ENCODE measurements at places on chromosomes 5 and 9. TPM values are rescaled to one million over a fixed set of nuclear protein-coding genes. Genes with fewer than 3 reads are reported as not detected.

SPATA31E1 gene
- 0.06 TPM for total RNA-seq

NR3C1 gene
- 27.7 TPM for total RNA-seq

PTGDS gene
- 16.1 TPM for total RNA-seq

DNA sequence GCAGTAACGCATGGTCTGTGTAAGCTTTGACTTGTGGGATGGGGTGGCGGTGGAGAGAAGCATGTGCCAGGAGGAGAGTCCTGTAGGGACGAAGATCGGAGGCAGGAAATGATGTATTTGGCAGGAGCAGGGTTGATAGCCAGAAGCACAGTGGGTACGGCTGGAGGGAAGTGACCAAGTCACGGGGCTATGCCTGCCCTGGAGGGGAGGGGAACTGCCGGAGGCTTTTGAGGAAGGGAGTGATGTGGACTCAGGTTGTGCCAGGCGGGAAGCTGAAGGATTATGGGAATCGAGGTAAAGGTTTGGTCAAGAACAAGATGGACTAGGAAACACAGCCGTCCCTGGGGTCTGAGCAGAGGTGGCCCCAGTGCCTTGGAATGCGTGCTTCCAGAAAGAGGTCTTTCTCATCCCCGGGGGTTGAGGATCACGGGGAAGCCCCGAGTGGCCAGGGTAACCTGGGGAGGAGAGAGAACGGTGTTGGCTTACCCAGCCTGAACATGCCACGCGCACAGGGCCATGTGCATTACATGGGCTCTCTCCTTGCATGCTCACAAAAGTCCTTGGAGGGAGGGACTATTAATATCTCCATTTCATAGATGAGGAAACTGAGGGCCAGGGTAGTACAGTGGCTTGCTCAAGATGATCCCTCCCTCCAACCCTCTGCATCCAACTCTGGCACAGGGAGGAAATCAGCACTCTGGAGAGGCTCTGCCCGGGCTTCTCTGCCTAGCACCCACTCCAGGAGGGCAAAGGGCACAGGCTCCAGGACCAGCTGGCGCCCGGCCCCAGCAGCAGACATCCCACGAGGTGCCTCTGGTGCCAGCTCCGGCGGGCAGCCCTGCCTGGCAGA, 253.8 kb downstream of the PBX3 start:
- DNase-seq = peak; percentile 34

- DNase-seq = no peak
Measured at GRCh38 chr5:154485850-154486426, 7.9 kb upstream of the HAND1 start.

PFN3 gene
- not detected for total RNA-seq

DNA sequence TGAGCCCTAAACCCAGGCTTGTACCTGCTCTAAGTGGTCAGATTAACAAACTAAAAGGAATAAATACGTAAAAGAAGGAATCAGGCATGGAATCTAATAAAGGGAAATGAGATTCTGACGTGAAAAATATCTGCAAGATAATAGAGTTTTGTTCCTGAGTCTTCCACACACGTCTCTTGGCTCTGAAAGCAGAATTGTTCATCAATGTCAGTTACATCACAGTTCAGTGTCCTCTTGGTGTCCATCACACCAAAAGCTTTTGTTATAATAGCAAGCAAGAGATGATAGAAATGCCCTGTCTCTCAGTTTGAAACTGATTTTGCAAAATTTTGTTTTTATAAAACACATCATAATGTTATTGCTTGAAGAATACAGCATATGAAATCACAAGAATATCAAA, 34.7 kb upstream of the NMUR2 start:
- no peak for DNase-seq

FOXI1 gene
- total RNA-seq = 0.80 TPM

DNA sequence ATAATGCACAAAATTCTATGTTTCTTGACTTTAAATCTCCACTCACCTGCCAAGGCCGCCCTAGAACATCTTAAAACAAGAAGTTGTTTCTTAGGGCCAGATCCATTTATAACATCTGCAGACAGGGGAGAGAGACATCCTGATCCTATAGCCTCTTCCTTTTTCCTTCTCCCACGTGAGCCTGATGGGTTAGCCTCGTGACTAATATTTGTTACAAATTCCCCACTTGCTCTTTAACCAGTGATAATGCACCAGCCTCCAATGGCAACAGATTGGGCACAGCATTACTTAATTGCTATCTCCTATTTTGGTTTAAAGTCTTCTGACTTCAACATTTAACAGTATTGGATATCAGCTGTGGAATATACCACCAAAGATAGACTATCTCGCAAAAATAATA, 196.5 kb downstream of the GADD45G start:
- DNase-seq = no peak

DNA sequence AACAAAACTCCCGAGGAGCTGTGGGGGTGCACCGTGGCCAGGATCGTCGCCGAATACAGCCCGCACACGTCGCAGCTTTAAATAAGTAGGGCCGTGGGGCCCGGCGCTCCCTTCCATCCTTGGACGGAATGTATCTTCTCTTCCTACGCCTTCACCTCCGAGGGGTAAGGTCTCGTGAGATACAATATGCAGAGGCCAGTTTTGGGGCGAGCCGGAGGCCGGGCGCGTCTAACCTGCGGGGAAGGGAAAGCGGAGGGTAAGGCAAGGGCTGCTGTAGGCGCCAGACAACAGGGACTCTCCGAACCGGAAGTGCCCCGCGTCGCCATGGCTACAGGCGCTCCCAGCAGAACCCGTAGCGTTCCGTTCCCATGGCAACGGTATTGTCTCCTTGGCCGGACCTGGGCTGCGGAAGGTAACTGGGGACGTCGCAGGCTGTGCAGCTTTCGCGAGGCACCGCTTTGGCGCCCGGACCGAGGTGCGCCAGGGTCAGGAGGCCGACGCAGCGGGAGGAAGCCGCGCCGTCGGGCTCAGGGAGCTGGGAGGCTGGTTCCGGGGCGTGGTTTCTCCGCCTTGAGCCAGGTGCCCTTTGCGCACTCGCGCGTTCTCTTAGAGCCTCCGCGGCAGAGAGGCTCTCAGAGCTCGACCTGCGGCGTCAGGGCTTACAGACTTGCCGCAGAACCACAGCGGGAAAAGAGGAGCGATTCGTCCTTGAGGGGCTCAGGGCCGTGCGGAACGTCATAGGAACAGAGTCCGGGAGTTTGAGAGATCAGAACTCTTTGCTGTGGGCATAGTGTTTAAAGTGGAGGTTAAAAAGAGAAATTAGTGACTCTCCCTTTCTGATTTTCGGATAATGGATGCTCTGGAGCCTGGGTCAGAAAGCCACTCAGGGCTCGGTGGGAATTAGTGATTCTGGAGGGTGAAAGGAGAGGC, at the start of gene TTC23L:
TTC23L (plus strand) TSS at position 380 of the 930 bp plus-strand sequence. CDS start 1,508 bp downstream, outside the sequence.
- DNase-seq = peak; percentile 91

- DNase-seq = no peak
Measured at GRCh38 chr5:135038813-135039270, 4.8 kb upstream of the PITX1 start.

NME5 gene
- 1.6 TPM for total RNA-seq

TMEM232 gene
- total RNA-seq = 1.0 TPM

DNA sequence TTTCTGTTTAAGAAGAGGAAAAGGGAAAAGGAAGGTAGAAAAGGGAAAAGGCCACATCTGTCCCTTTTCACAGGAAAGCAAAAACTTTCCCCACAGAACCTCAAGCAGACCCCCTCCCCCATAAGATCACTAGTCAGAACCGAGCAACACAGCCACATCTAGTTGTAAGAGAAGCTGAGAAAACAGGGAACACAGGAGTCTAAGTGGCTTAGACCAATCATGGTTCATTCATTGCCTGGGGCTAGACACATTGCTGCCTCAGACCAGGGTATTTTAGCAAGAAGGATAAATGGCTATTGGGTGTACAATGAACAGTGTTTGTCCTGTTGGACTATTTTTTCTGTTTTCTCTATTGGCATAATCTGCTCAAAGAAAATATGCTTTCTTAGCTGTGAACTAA, 98.0 kb downstream of the ARL15 start:
- no peak for DNase-seq

Data from mucosa of descending colon (tissue), 3 donors.